ENCODE measurements at places on chromosomes 13 and 19.

GRCh38 chr13:60165391-60166099 lies 1.8 kb upstream of the DIAPH3 start:
- DNase-seq: peak; percentile 76

GRCh38 chr13:31956980-31957644 lies 74.5 kb upstream of the FRY start:
- no peak for DNase-seq

DNA sequence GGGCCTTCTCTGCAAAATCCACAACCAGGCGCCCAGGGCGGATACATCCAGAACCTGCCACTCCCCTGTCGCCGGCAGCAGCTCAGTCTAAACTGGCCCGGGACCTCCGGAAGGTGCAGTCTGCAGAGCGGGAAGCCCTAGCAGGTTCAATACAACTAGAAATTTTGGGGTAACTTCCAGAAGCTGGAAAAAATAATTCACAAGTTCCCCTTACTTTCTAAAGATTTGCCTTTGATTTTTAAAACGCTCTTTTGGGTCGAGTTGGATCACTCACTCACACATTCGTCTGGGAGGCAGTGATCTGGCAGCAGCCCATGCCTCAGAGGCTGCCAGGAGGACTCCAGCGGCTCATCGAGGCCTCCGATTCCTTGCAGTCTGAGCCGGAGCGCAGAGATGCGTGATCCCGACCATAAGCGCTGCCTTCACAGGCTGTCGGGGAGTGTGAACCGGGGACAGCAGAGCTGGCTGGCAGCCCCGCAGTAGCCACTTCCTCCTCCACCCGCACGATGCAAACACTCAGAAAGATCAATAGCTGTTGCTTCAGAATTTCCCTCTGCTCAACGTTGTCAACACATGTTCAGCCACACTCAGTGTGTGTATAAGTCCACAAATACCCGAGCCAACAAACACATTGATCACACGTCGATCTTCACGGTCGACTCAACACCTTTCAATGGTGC lies 35.6 kb upstream of the ZNF507 start:
- no peak for DNase-seq

GRCh38 chr19:2253106-2254063 lies 2.8 kb downstream of the JSRP1 start:
- no peak for DNase-seq

DNA sequence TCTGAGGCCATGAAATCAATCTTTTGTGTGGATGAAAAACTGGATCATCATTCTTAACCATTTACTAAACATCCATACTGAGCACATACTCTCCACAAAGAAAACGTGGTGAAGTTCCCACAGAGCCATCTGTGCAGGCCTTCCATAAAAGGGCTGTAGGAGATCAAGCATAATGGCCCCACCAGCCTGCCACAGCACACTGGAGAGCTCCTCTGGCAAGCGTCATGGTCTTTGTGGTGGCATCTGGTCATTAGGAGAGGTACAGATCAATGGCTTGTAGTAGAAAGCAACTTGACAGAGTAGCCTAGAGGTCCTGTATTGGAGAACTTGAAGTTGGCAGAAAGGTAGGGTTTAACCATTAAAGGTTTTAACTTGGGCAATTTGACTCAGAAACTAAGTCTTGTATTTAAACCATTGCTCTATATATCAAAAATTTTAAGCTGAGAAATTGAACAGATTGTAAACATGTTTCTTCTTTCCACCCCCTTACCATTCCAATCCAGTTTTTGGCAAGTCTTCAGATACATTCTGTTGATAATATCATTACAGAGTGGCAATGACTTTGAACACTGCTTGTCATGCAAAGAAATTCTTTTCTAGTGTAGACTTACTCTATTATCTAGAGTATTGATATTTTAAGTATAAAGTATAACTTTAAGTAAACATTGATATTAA lies 128.3 kb downstream of the LMO7 start:
- no peak for DNase-seq
